ENCODE measurements at places on chromosomes 2 and 18. TPM values are rescaled to one million over a fixed set of nuclear protein-coding genes. Genes with fewer than 3 reads are reported as not detected.

SERPINB12 gene
- not detected for polyA plus RNA-seq

ST8SIA5 gene
- 0.32 TPM for polyA plus RNA-seq

MAP3K19 gene
- polyA plus RNA-seq: not detected

SH3RF3 gene
- 1.6 TPM for polyA plus RNA-seq

RND3 gene
- 0.47 TPM for polyA plus RNA-seq

LYPD1 gene
- polyA plus RNA-seq: not detected

All from GM12878 (cell line).